HCEC 1CT (cell line): ENCODE measurements at places on chromosomes 12 and 14.

GRCh38 chr12:128973883-128974681 lies 120.8 kb downstream of the GLT1D1 start:
- no peak for DNase-seq

- DNase-seq: no peak
These were observed 21.0 kb downstream of the EEA1 start for GRCh38 chr12:92908108-92908507.

DNA sequence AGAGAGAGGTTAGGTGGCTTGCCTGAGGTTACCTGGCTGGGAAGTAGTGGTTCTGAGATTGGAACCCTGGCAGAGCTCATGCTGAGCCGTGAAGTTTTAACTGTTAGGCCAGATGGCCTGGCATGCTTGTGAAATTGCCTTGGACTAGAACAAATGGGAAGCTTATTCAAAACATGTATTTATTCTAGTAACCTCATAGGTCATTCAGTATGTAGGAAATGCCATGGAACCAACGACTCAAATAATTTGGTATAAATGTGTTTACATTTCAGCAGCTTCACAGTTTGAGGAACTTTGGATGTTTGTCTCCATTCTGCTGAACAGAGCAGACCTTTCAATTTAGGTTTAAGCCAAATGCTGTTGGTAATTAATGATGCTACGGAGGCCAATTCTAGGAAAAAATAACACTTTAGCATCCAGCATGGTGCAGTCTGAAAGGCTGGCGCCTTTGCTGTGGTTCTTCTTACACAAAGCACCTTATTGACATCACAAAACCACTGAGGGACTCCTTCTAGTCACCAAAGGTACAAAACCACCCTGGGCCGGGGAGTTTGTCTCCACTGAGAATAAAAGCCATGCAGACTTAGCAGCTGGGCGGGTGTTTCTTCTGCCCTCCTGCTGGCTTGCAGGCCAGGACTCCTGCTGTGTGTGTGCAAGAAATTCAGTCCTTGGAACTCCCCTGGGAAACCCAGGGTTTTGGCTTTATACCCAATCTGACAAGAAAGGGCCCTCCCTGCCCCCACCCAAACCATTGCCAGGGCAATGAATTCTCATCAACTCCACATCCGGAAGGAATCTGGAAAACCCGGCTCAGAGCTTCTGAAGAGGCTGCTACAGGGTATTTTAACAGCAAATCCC lies 64.2 kb downstream of the ELK3 start:
- no peak for DNase-seq

DNA sequence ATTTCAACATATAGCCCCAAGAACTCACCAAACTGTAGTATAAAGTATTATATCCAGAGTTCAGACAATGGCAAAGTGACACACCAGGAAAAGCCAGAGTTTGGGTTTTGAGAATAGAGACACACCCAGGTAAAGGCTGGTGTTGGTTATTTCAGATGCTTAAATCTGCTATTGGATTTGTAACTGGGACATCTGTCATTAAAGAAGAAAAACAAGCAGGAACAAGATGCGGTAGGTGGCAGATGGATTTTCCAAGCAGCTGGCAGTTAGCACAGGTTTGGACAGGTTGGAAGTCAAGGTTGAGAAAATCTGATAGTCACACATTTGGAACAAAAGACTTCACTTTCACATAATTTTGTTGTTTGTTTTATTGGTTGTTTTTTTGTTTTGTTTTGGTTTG lies 14.4 kb upstream of the CDK17 start:
- DNase-seq: no peak

- no peak for DNase-seq
These were observed 127.1 kb downstream of the FIGNL2 start for GRCh38 chr12:51721282-51721940.

GRCh38 chr12:66627270-66627987 lies 51.4 kb downstream of the GRIP1 start:
- DNase-seq: no peak

- peak; percentile 98 for DNase-seq
These were observed 77.5 kb downstream of the PHLDA1 start for GRCh38 chr12:75954041-75954440.

DNA sequence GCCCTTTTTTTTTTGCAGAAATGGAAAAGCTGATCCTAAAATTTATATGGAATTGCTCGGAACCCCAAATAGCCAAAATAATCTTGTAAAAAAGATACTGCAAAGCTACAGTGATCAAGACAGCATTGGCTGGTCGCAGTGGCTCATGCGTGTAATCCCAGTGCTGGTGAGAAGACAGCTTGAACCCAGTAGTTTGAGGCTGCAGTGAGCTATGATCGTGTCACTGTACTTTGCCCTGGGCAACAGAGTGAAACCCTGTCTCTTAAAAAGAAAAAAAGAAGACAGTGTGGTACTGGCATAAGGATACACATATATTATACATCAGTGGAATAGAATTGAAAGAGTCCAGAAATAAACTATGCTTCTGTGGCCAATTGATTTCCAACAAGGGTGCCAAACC lies 5.4 kb downstream of the ITGB7 start:
- DNase-seq: no peak

GRCh38 chr12:49000346-49000745 lies 1.2 kb upstream of the DDN start:
- no peak for DNase-seq

- DNase-seq: no peak
These were observed 204.4 kb upstream of the NPAS3 start for GRCh38 chr14:32734261-32734660.

- peak; percentile 37 for DNase-seq
These were observed 19.5 kb upstream of the HIGD1C start for GRCh38 chr12:50932787-50933280.

- peak; percentile 60 for DNase-seq
These were observed 5.0 kb downstream of the CELA1 start for GRCh38 chr12:51341251-51342007.

GRCh38 chr12:5499566-5500330 lies 67.8 kb downstream of the NTF3 start:
- no peak for DNase-seq

DNA sequence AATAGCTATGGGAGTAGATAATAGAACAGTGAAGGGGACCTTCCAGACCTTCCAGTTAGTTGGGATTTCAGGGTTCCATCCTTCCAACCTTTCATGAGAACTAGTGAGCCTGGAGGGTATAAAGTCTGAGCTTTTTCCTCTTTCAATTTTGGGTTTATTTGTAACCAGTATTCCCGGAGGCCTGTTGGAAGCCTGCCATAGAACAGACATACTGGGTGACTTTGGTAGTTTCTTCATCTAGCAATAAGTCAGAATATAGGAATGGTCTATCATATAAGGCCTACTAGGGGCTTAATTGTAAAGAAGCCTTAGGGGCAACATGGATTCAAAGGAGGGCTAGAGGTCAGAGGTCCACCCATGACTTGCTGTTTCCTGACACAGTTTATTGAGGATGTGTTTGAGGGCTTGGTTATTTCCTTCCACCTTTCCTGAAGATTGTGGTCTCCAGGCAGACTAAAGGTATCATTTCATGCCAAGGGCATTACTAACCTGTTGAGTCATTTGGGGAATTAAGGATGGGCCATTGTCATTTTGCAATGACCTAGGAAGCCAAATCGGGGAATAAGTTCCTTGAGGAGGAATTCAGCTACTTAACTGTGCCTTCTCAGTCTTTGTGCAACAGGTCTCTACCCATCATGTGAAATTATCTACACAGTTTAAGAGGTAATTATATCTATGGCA lies 410.3 kb downstream of the SLC6A15 start:
- no peak for DNase-seq

- DNase-seq: peak; percentile 43
These were observed 20.8 kb downstream of the CKAP4 start for GRCh38 chr12:106226884-106227640.

DNA sequence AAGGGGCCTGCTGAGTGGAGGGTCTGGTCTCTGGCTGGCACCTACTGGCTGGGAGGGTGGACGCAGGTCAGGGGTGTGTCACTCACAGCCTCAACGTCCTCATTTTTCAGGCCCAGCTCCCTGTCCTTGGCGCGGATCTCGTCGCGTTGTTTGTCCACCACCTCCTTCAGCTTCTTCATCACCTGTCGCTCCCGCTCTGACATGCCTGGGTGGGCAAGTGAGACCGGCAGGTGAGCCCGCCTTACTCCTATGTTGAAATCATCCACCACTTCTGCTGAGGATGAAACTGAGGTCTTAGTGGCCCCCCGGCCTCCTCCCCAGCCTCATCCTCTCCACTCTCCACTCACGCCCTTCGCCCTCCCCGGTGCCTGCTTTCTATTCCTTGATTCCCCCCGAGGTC lies 34.2 kb downstream of the RILPL1 start:
- no peak for DNase-seq

DNA sequence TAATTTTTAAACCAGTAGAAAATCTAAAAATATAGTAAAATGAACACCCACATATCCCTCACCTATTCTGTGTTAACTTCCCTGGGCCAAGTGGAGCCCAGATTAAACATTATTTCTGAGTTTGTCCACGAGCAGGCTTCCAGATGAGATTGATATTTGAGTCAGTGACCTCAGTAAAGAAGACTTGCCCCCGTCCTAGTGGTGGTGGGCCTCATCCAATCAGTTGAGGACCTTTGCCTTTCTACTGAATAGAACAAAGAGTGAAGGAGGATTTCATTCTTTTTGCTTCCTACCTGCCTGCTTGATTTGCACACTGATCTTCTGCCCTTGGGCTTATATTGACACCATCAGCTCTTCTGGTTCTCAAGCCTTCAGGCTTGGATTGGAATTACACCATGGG lies 174.7 kb upstream of the PLEKHG7 start:
- no peak for DNase-seq

GRCh38 chr14:95102680-95103044 lies 54.7 kb downstream of the DICER1 start:
- no peak for DNase-seq

DNA sequence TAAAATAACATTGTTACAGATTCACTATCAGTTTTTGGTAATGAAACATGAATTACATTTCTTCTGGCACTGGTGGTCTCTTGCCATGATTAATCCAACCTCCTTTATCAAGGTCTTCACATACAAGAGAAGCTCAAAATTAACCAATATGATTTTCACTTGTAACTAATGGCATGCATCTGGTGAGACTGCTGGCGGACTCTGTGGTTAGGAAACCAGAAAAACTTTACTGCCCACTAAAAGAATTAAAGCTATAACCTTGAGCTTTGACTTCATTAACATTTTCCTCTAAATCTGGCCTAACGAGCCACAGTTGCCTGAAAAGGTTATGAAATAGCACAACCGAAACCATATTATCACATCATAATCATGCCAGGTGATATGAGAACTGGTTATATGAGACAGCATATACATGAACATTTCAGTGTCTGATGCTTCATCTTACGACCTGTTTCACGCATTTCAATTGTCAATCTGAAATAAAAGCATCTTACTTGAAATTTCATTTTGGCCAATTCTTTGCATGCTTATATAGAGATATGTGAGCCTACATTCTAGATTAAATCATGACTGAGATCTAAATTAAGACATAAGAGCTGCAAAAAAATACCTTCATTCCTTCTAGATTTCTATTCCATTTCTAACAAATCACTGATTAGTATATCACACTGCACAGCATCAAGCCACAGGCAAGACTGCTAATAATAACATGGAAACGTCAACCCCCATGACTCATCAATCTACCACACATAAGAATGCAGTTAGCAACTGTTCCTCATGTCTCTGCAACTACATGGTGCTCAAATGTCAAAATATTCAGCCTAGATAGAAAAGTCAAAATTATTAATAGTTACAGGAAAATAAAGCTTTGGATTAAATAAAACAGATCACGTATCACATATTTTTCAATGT lies 89.3 kb downstream of the OSBPL8 start:
- DNase-seq: peak; percentile 89

GRCh38 chr14:64349741-64350490 lies 38.2 kb upstream of the MTHFD1 start:
- DNase-seq: no peak

DNA sequence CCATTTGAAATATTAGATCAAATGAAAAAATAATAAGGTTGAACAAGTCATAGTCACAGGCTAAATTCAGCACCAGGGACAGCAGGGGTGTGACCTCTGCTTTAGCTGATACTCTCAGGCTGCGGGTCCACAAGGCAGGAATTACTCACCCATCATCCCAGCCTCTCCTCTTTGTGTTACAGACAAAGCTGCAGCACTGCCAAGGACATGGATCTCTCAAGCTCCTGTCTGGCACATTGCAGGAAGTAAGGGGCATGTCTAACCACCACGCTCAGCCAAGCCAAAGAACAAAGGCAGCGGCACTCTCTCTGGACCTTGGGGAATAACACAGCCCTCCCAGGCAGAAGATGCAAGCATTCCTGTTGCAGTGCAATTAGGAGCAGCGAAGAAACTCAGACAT lies 783.8 kb downstream of the VRK1 start:
- no peak for DNase-seq

DNA sequence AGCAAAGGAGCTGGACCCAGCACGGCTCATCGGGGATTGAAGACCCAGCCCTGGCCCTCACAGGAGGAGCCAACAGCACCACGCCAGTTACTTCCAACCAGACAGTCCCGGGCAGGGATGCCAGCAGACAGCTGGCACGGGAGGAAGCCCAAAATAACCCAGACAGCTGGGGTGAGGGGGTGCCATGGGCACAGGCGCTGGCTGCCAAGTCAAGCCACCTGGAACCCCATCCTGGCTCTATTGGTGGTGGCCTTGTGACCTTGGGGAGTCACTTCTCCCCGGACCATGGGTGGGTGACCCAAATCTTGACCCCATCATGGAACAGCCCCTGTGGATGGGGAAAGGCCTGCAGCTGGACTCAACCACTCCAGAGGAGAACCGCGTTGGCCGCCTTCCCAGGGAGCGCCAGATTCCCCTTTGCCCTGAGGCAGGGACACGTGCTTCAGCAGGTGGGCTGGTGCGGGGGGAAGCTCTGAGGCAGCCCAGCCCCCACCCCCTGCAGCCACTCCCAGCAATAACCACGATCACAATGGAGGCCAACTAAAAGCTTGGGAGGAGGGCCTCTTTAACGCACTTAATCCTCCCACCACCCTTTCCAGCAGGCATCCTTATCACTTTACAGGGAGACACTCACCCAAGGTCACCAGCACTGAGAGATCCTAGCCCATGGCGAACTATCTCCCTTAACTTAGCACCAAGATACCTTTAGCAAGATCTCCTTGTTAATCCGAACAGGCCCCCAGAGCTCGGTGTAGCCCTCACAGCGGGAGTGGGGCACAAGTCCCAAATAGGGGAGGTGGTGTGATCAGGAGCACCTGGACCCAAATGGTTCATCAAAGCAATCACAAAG lies 4.7 kb upstream of the RHOF start:
- no peak for DNase-seq

DNA sequence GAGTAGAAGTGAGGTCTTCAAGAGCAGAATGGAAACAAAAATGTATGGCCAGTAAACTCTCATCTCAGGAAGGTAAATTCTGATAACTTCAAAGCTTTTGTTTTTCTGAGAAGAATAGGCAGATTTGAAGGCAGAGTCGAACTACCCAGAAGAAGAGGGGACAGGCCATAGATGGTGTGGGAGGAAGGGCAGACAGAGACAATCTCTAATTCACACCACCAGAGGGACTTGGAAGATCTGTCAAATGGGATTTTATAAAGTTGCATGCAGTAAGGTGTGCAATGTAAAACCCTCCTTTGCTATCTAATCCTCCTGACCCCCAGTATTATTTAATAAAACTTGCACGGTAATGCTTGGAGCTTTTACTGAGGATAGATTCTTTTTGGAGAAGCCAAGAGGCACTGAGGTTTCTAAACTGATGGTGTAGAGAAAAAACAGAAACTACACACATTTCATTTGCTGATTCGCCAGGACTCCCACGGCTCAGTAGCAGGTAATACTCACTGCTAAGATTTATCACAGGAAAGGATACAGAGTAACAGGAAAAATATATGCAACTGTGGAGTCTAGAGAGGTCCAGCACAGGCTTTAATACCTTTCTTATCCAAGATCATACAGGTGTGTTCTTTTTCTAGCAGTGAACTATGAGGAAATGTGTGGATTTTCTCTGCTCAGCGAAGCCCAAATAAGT lies 18.3 kb downstream of the SLC38A2 start:
- no peak for DNase-seq

GRCh38 chr14:71589609-71590008 lies 342.6 kb upstream of the RGS6 start:
- no peak for DNase-seq
